T-helper 17 cell (primary cell): ENCODE measurements at places on chromosomes 4 and X.

DNA sequence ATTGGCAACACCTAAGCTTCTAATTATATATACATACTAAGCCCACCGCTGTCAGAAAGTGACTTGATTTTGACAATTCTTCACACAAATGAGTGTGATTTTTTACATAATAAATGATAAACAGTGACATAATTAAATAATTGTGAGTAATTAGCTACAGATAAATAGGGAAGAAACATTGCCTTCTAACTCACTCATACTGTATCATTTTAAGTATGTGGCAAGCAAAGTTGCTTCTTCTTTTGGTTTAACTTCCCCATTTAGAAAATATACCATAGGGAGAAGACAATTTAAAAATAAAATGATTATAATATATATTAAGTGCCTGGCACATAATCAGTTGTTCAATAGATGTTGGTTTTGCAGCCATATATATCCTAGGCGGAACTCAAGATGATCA is 644.2 kb downstream of the FSTL5 start:
- DNase-seq: no peak

DNA sequence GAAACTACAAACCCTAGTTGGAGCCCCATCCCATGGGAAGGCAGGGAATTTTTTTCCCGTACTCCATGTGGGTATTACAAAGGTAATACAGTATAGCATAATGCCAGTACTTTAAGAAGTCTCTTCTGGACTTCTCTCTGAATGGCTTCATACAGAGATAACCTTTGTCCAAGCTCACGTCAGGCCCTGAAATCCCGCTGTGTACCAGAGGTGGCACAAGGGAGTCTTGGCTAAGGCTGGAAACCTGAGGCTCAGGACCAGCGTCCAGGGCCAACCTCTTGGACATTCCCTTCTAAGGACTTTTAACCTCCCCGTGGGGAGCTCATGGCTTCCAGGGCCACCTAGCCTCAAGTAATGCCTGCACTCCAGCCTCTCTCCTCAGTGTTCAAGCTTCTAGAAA is 338.9 kb upstream of the FAM241A start:
- DNase-seq: no peak

DNA sequence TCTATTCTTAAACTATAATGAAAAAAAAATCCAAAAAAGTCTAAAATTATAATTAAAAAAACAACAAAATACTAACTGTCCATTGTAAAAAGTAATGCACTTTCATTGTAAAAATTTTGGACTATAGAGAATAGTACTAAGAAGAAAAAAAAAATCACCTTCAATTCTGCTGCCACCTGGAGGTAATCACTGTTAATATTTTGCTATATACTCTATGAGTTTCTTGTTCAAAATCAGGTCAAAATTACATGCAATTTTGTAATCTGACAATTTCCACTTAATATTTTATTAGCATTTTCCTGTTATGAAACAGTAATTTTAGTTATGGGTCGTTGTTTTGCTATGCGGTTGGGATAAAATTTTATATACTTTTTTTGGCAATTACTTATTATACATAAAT is 62.0 kb downstream of the HTT start:
- DNase-seq: no peak

- no peak for DNase-seq
Observed at GRCh38 chrX:38879631-38880220, 78.5 kb downstream of the MID1IP1 start.

- no peak for DNase-seq
Observed at GRCh38 chr4:186025408-186025690, 43.6 kb upstream of the TLR3 start.

DNA sequence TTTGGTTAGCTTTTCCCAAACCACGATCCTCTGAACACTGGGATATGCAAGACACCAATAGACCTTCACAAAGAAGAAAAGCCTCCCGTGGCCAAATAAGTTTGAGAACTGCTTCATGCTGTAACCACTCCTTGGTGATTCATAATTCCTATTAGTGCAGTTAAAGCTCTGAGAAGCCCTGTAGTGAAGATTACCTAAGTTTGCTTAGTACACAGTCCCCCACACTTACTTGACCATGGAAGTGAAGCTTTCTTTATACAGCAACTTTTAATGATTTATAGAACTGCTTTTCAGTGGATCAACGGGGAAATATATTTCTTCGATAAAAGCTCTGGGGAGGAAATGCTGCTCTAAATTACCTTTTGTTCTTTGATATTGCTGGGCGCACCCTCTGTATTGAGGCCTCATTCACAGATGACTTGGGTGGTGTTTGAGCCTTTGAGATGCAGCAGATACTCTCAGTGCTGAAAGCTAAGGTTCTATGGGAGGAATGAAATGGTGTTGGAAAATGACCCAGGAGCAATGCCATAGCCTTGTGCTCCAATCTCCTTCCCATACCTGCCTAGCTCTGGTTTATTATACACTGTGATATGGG is 67.4 kb downstream of the CBLL2 start:
- DNase-seq: no peak

- DNase-seq: no peak
Observed at GRCh38 chr4:3168029-3168428, 80.9 kb upstream of the MSANTD1 start.

DNA sequence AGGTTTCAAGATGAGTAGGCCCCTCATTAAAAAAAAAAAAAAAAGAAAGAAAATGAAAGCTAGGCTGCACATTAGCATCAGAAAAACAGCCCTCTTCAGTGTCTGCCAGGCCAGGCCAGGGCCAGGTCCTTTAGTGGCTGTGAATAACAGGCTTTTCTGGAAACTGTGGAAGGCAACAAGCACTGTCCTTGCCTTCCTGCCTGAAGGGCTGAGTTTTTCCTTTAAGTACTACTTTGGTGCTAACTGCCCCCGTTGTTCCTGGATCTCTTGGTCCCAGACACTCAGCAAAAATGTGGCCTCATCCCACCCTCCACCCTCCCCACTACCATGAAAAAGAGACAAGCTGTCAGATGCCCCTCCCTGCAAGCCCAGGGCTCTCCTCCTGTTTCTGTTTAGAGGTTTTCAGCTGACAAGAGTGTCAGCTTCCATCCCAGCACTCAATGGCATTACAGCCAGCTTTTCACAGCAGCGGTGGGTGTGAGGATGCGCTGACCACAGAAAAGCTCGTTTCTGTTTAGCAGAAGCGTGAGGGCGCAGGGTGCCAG is 174.2 kb downstream of the NHS start:
- DNase-seq: no peak

DNA sequence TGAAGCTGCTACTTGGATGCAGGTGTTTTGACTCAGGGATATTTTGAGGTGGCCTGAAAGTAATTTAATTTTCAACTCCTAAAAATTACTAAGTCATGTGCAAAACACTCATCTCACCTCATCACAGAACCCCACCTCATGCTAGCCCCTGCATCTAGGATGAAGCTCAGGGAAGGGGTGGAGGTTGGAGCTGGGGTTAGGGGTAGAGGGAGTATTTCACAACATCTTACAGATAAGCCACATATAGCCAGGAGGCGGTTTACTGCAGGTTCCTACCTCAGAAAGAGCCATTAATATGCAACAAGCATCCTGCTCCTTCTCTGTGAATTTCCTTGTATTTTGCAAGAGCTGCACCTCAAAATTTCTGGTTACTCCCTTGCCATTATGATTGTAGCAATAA is 70.5 kb upstream of the TSPAN5 start:
- no peak for DNase-seq

DNA sequence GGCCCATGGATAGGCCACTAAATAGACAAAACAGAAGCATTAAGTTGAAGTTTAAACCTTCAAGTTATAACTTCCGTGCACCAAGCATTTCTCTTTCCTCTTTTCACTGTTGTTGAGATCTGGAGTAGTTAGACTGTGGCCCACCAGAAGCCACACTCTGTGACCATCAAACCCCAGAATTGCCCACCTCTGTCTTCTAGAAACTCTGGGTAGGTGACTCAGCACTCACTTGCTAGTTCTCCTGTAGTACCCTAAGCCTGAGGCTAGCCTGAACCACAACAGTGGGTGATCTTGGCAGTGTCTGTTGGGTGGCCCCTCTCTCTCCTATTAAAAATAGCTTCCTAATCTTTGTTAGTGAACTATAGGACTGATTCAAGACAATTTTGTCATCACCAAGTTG is 24.6 kb upstream of the CD40LG start:
- no peak for DNase-seq

DNA sequence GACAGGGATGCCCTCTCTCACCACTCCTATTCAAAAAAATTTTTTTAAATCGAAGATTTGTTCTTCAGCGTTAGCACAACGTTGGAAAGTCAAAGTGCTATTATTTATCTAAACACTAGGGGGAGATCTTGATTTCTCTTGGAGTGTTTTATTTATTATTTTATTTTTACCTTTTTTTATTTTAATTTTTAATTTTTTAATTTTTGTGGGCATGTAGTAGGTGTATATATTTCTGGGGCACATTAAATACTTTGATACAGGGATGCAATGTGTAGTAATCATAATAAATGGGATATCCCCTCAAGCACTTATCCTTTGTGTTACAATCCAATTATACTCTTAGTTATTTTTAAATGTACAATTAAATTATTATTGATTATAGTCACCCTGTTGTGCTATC is 37.4 kb upstream of the SLC10A4 start:
- DNase-seq: no peak

DNA sequence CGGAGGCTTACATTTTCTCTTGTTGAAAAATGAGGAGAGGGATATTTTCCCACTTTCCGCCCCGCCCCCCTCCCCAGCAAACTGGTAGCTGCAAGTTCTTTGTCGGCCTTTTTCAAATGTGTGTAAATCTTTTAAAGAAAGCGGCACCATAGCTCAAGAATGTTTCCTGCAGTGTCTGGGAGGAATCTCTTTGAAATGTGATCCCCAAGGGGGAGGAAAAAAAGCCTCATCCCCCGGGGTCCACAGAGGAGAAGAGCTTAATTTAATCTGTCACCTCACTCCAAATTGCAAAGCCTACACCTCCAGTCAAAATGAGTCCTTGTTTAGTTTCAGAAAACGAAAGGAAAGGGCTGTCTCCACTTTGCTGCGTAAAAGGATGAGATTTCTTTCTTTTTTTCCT is 34.8 kb downstream of the ASMT start:
- no peak for DNase-seq

GRCh38 chr4:113073451-113074005 is 24.1 kb downstream of the ANK2 start:
- DNase-seq: no peak

DNA sequence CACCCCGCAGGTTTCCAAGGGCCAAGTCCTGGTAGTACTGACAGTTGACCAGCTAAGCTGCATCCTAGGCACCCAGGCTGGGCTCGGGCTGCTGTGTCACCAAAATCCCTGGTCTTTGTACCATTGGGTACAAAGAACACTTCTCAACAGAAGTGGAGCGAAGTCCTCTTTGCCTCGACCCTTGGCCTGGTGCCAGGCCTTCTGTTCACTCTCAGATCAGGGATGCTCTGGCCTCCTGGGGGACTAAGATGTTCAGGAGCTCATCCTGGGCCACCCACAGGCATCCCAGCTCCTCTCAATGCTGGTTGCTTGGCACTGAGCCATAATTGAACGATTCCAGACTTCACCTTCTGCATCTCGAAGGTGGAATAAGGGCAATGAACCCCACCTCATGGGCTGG is 13.8 kb upstream of the SLC2A9 start:
- no peak for DNase-seq

GRCh38 chr4:11605597-11605996 is 176.9 kb upstream of the HS3ST1 start:
- DNase-seq: no peak

GRCh38 chr4:42150653-42151567 is 1.5 kb downstream of the BEND4 start:
- no peak for DNase-seq

GRCh38 chrX:65196758-65197360 is 220.6 kb upstream of the ZC4H2 start:
- DNase-seq: no peak

DNA sequence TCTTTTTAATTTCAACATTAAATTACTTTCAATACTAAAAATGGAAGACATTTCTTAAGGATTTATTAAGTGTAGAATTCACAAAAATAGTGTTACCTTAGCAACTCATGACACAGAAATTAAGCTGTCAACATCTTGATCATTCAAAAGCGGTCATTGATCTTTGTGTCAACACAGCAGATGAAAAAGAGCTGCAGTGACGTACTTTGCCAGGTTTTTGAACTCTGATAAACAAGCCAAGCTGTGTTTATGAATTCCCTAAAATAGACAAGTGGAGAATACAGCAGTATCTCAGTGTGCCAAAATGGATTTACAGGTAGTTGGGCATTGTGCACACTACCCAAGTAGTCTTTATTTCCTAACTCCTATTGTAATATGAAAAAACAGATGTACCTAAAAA is 1141.8 kb upstream of the PCDH7 start:
- no peak for DNase-seq

DNA sequence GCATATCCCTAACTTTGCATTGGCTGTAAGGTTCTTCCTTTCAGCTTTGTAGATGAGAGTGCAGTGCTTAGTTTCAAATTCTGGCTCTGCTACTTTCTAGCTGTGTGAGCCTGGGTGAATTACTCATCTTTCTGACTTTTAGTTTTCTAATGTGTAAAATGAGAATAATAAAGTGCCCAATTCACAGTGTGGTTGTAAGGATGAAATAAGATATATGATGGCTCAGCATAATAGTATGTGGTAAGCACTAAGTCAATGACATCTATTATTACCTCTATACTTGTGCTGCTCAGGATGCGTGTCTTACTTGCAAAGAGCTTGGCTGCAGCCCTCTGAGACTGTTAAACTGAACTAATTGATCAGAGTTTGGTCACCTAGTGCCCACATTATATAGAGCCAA is 30.6 kb upstream of the ETNPPL start:
- DNase-seq: no peak

DNA sequence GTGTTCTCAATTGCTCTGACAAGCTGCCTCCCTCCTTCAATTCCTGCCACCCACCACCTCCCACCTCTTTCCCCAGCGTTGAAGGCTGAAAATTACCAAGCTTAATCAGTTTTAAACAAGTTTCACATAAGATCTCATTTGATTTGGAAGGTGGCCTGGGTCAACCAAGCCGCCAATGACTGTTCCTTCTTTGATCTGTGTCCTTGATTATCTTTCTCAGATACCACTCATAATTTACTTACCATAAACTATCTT is 211.4 kb downstream of the SLIT2 start:
- no peak for DNase-seq

DNA sequence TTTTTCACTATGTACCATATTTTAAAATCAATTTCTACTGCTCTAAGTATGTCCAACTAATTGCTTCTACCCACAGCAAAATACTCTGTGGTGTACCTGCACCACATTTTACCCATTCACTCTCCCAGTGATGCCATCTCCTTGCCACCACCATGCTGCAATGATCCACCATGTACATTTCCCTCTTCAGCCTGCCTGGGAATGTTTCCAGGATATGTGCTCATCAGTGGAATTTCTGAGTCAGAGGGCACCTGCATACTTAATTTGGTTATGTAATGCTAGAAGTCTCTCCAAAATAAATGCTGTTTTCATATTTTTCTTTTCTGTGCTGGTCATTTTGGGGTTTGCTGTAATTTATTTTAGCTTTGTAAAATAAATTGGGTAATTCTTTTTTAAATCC is 33.2 kb upstream of the OCIAD2 start:
- DNase-seq: no peak
